SJSA1 (cell line): ENCODE measurements at places on chromosomes 13 and 19. TPM values are rescaled to one million over a fixed set of nuclear protein-coding genes. Genes with fewer than 3 reads are reported as not detected.

- no peak for DNase-seq
- H3K27me3 ChIP-seq: no peaks in the 10 kb centered on the region
- H3K36me3 ChIP-seq: peaks cover 79% of the 10 kb centered on the region
- no peak overlapping the region for H3K27ac ChIP-seq
These were observed 1.3 kb upstream of the ATF5 start for GRCh38 chr19:49927526-49928264.

DNA sequence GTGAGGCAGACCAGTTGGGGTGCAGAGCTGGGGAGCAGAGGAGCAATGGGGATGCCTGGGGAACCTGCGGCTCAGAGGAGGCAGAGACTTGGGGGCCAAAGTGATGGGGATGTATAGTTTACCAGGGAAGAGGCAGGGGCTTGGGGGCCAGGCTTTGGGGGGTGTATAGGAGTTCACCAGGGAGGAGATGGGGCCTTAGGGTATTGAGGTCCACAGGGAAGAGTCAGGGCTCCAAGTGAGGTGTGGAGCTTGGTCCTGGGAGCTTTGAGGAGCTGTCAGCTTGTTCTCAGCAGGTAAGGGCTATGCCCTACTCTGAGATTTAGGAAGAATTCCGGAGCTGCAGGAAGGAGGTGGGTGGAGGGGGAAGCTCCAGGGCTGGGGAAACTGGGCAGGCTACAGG is 10.8 kb downstream of the TNFAIP8L1 start:
- DNase-seq: no peak
- no peak overlapping the region for H3K27ac ChIP-seq

GRCh38 chr13:112905990-112906641 is 62.9 kb upstream of the MCF2L start:
- peaks cover 27% of the 10 kb centered on the region for H3K27me3 ChIP-seq
- H3K36me3 ChIP-seq: no peaks in the 10 kb centered on the region
- H3K4me3 ChIP-seq: no peak overlapping the region
- H3K4me1 ChIP-seq: no peaks in the 10 kb centered on the region
- DNase-seq: no peak
- no peak overlapping the region for H3K27ac ChIP-seq

DNA sequence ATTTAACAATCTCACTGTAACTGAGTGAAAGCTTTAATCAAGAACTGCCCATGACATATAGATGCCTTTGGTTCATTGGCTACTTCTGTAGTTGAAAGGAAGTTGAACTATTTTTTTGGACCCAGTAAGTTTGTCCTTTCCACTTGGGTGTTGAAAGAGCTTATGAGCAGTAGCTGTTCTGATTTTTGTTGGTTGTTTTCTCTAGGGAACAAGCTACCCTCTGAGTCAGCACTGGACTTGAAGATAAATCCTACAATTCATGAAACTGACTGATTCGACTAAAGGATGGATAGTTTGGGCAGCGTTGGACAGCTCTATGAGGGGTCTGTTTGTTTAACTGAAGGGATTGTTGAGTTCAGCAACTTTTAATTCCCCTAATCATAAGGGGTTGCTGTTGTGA is 101.0 kb downstream of the PAN3 start:
- no peaks in the 10 kb centered on the region; the same call in 1 of the 2 replicates for H3K36me3 ChIP-seq
- DNase-seq: no peak
- H3K27me3 ChIP-seq: no peaks in the 10 kb centered on the region
- no peak overlapping the region for H3K4me3 ChIP-seq

DNA sequence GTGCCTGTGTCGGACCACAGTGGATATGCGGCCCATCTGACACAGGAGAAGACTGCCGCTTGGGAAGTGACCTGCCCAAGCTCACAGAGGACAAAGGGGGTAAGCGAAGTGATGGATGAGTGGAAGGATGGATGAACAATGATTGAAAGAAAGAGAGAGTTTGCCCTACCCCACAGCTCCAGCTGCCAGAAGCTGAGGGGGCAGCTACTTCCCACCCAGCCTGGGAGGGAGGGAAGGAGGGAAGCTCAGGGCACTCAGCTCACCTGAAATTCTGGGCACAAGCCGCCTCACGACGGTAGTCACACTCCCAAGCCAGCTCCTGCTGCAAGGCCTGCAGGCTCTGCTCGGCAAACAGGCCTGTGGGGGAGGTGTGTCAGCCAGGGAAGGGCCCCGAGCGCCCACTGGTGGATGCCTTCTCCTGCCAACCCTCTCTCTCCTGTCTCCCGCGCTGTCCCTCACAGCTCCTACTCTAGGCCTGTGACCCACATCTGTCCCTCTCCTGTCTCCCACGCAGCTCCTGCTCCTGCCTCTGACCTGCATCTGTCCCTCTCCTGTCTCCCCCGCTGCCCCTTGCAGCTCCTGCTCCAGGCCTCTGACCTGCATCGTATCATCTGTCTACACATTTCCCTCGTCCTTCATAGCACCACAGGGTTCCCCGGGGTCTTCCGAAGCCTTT is 12.0 kb upstream of the NUMBL start:
- no peak overlapping the region for H3K4me3 ChIP-seq
- DNase-seq: no peak
- H3K27me3 ChIP-seq: no peaks in the 10 kb centered on the region
- no peaks in the 10 kb centered on the region for H3K4me1 ChIP-seq
- no peak overlapping the region for H3K27ac ChIP-seq

- no peak overlapping the region for H3K4me3 ChIP-seq
- no peak for DNase-seq
- H3K36me3 ChIP-seq: no peaks in the 10 kb centered on the region
- peak overlapping the region; percentile 38; the same call in 1 of the 2 replicates for H3K27ac ChIP-seq
- H3K27me3 ChIP-seq: no peaks in the 10 kb centered on the region
These were observed 13.6 kb downstream of the CCDC122 start for GRCh38 chr13:43865892-43866291.

DNA sequence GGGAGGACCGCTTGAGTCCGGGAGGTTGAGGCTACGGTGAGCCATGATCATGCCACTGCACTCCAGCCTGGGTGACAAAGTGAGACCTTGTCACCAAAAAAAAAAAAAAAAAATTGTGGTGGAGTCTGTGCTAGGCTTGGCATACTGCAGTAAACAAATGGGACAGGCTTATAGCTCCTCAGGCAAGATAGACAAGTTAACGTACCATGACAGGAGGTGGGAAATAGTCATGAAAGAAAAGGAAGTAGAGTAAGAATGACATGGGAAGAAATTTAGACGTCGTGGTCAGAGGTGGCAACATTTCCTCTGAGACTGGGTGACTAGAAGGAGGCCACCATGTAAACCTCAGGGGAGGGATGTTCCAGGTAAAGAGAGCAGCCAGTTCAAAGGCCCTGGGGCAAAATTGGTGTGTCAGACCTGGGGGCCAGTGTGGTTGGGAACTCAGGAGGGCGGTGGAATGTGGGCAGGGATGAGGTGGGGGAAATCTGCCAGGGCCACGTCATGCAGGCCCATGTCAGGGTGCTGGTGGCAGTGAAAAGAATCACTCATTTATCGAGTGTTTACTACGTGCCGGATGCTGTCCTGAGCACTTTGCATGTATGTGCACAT is 5.6 kb downstream of the SNRPA start:
- peaks cover 5% of the 10 kb centered on the region; the same call in 1 of the 2 replicates for H3K4me1 ChIP-seq
- H3K27ac ChIP-seq: no peak overlapping the region
- no peak overlapping the region for H3K4me3 ChIP-seq
- no peak for DNase-seq
- H3K36me3 ChIP-seq: peaks cover 70% of the 10 kb centered on the region

DNA sequence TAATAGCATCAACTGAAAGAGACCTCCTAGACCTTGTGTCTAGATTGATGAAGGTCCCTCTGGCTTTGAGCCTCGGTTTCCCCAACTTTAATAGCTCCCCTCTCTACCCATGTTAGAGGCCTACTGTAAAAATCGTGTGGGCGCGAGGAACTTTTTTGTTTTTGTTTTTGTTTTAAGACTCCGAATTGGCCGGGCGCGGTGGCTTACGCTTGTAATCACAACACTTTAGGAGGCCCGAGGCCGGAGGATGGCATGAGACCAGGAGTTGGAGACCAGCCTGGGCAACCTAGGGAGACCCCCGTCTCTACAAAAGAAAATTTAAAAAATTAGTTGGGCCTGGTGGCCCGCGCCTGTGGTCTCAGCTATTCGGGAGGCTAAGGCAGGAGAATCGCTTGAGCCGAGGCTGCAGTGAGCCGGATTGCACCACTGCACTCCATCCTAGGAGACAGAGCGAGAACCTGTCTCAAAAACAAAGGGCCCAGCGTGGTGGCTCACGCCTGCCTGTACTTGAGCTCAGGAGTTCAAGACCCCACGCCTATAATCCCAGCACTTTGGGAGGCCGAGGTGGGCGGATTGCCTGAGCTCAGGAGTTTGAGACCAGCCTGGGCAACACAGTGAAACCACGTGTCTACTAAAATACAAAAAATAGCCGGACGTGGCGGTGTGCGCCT is 858 bp upstream of the PPP6R1 start:
- no peak for DNase-seq
- H3K4me1 ChIP-seq: peaks cover 18% of the 10 kb centered on the region
- H3K27me3 ChIP-seq: no peaks in the 10 kb centered on the region
- H3K36me3 ChIP-seq: peaks cover 32% of the 10 kb centered on the region
- H3K27ac ChIP-seq: peak overlapping the region; percentile 62

DNA sequence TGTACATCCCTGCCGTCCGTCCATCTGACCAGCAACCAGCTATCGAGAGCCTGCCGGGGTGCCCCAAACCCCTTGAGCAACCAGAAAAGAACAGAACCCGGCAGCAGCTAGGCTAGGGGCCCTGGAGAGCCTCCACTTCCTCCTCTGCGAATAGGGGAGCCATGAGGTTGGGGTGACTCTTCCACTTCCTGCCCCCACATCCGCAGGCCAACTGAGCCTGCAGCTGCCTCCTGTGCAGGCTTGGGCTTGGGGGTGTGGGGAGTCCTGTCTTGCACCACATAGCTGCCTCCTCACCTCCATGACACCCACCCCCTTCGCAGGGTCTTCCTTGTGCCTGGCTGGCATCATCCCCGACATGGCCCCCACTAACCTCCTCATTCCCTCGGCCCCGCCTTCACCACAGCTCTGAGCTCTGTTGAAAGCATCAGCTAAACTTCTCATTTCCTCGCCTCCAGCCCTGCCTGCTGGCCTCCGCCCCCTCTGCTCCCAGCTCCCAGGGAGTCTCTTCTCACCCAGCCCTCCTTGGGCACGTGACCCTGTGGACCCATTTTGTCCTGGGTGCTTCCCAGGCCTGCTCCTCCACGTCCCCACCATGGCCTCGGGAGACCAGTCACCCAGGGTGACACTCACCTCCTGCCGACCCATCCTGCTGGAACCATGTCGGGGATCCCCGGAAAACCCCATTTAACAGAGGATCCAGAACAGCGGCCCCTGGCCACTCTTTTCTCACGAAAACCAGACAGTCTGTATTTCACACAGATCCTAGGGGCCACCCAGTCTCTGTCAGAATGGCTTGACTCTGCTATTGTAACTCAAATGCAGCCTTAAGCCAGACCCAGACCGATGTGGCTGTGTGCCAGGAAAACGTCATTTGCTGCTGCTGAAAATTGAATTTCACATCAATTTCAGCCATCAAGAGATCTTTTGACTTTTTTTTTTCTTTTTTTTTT is 50.4 kb downstream of the MYO9B start:
- H3K27ac ChIP-seq: peak overlapping the region; percentile 84
- DNase-seq: peak; percentile 76
- peaks cover 42% of the 10 kb centered on the region for H3K36me3 ChIP-seq
- no peaks in the 10 kb centered on the region for H3K27me3 ChIP-seq
- peak overlapping the region; percentile 5; the same call in 1 of the 2 replicates for H3K4me3 ChIP-seq
- peaks cover 23% of the 10 kb centered on the region for H3K4me1 ChIP-seq

- DNase-seq: no peak
- no peaks in the 10 kb centered on the region for H3K27me3 ChIP-seq
- H3K27ac ChIP-seq: no peak overlapping the region
- peaks cover 12% of the 10 kb centered on the region for H3K4me1 ChIP-seq
These were observed 12.1 kb downstream of the GPR18 start for GRCh38 chr13:99246100-99246499.

GRCh38 chr13:33739254-33739653 is 78.7 kb upstream of the RFC3 start:
- no peaks in the 10 kb centered on the region for H3K36me3 ChIP-seq
- no peaks in the 10 kb centered on the region for H3K27me3 ChIP-seq
- no peak overlapping the region for H3K4me3 ChIP-seq
- H3K4me1 ChIP-seq: peaks cover 12% of the 10 kb centered on the region

DNA sequence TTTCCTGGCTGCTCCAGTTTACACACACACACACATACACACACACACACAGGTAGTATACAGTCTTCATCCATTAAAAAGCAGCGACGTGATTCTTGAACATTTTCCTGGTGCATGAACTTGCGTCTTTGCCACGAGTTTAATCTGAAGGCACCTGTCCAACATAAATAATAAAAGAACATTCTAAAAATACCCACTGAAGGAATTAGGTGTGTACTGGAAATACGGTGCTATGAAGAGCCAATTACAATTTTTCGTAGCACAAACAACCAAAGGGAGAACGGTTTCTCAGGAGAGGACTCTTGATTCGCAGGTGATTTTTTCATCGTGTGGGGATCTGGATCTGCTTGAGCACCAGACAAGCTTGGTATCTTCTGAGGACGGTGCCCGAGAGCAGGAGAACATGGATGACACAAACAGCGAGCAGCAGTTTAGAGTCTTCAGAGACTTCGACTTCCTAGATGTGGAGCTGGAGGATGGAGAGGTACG is 61.2 kb downstream of the ZAR1L start:
- H3K4me3 ChIP-seq: no peak overlapping the region
- no peaks in the 10 kb centered on the region for H3K36me3 ChIP-seq
- DNase-seq: no peak
- no peaks in the 10 kb centered on the region for H3K27me3 ChIP-seq

- no peaks in the 10 kb centered on the region for H3K4me1 ChIP-seq
- peaks cover 9% of the 10 kb centered on the region for H3K27me3 ChIP-seq
- no peak overlapping the region for H3K27ac ChIP-seq
These were observed 14.2 kb downstream of the OR7A17 start for GRCh38 chr19:14871619-14872230.

DNA sequence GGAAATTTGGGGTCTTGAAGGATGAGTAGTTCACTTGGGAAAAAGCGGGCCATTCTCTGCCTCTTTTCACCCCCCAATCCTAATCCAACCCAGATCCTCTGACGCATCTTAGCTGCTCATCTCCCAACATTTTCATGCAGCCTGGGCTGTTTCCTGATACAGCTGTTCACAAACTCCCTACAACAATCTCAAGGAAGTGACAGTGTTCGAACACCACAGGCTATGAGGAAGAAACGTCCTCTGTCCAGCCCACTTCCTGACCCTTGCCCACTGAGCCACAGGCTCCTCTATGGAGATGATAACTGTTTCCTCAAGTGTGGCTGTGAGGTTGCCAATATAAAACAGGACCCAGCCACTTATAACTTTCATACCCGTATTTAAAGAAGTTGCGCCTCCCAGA is 16.2 kb downstream of the LMTK3 start:
- no peak overlapping the region for H3K27ac ChIP-seq
- H3K4me3 ChIP-seq: no peak overlapping the region
- DNase-seq: no peak
- peaks cover 58% of the 10 kb centered on the region for H3K27me3 ChIP-seq

RNF113B gene
- total RNA-seq: not detected in 2 replicates

SNRPD2 gene
- total RNA-seq: 331 and 402 TPM in 2 replicates

ZSWIM9 gene
- total RNA-seq: 2.9 and 4.7 TPM in 2 replicates

SPACA7 gene
- not detected in 2 replicates for total RNA-seq

TPTE2 gene
- not detected in 2 replicates for total RNA-seq

PGLYRP1 gene
- total RNA-seq: not detected in 2 replicates

LYL1 gene
- not detected in 2 replicates for total RNA-seq

ZNF98 gene
- not detected in 2 replicates for total RNA-seq
